ENCODE measurements at places on chromosomes 11 and 22. TPM values are rescaled to one million over a fixed set of nuclear protein-coding genes. Genes with fewer than 3 reads are reported as not detected.

Gene TRIM6
- 0.37 TPM for total RNA-seq

Gene HEPHL1
- not detected for total RNA-seq

Gene DENND6B
- total RNA-seq = 8.8 TPM

Gene GPR83
- 0.09 TPM for total RNA-seq

Gene ANGPTL5
- total RNA-seq = not detected

Gene GNAZ
- 0.12 TPM for total RNA-seq

Gene SMIM35
- total RNA-seq = 3.2 TPM

Gene NXPE1
- not detected for total RNA-seq

Gene OR52I1
- not detected for total RNA-seq

Gene SORL1
- total RNA-seq = 17.4 TPM

Gene TALDO1
- total RNA-seq = 293 TPM

Gene SYT7
- not detected for total RNA-seq

Gene PANX3
- not detected for total RNA-seq

Gene LYVE1
- total RNA-seq = not detected

Gene BDNF
- not detected for total RNA-seq

DNA sequence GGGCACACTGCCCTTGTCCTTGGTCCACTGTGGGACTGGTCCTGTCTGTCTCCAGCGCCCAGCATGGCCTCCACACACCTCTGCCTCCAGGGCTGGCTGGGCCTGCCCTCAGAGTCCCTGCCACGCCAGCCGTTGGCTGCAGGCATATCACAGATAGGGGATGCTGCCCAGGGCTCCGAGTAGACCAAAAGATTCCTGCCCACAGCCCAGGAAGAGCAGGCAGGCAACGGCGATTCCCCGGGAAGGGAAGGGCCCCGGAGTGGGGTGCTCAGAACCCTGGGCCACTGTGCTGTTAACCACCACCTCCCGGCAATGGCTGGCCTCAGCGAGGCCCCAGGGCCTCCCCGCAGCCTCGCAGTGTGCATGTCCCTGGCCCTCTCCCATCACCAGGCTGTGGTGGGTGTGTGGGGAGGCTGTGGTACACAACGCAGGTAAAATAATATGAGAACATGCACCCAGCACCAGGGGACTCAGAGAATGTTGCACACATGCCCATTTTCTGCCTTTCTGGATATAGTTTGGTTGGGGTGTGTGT, 2.2 kb downstream of the IFITM5 start:
- peaks cover 6% of the 10 kb centered on the region for H3K36me3 ChIP-seq
- peak overlapping the region; percentile 45 for H3K4me3 ChIP-seq
- H3K4me1 ChIP-seq = peaks cover 37% of the 10 kb centered on the region
- H3K27ac ChIP-seq = peak overlapping the region; percentile 86

GRCh38 chr11:44747316-44747715, 20.6 kb downstream of the TSPAN18 start:
- H3K4me3 ChIP-seq = no peak overlapping the region
- H3K27ac ChIP-seq = no peak overlapping the region
- DNase-seq = no peak
- no peaks in the 10 kb centered on the region for H3K27me3 ChIP-seq
- H3K36me3 ChIP-seq = no peaks in the 10 kb centered on the region

- no peak overlapping the region for H3K27ac ChIP-seq
- peaks cover 1% of the 10 kb centered on the region for H3K36me3 ChIP-seq
- no peaks in the 10 kb centered on the region for H3K27me3 ChIP-seq
- DNase-seq = no peak
Measured at GRCh38 chr22:19959043-19959586, 17.5 kb upstream of the TXNRD2 start.

DNA sequence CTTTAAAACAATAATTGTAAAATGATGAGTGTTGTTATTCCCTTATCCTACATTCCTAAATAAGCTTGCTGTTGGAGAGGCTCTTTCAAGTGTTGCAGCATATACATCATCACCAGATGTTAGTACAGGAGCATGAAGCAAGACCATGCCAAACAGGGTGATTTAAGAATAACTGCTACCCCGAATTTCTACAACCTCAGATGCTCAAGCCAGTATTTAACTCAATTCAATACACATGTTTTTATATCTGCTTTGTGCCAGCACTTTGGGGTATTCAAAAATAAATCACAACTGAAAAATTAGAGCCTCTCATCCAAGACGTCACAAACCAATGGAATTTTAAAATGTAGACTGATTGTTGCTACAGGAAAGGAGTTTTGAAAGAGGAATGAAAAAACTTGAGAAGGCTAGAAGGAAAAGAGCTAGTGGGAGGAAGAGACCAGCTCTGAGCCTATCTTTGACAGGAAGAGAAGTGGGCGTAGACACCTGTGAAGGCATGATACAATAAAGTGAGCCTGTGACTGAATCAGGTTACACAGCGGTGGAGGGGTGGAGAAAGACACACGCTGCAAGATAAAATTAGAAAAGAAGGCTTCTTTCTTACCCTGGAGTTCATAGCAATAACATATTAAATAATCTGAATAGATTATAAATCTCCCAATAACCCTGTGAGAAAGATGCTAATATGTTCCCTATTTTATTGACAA, 95.8 kb downstream of the DLG2 start:
- no peak overlapping the region for H3K4me3 ChIP-seq
- DNase-seq = no peak

- H3K4me1 ChIP-seq = no peaks in the 10 kb centered on the region
- no peaks in the 10 kb centered on the region for H3K36me3 ChIP-seq
- DNase-seq = no peak
- H3K27ac ChIP-seq = no peak overlapping the region
- no peak overlapping the region for H3K4me3 ChIP-seq
Measured at GRCh38 chr11:67072295-67072694, 15.6 kb downstream of the RHOD start.

- H3K36me3 ChIP-seq = no peaks in the 10 kb centered on the region
- H3K27me3 ChIP-seq = no peaks in the 10 kb centered on the region
- no peak overlapping the region for H3K4me3 ChIP-seq
- no peak overlapping the region for H3K27ac ChIP-seq
Measured at GRCh38 chr11:11313902-11314692, 39.0 kb downstream of the CSNK2A3 start.

GRCh38 chr11:106378513-106379179, 301.2 kb downstream of the AASDHPPT start:
- DNase-seq = no peak
- H3K27me3 ChIP-seq = no peaks in the 10 kb centered on the region
- no peak overlapping the region for H3K4me3 ChIP-seq
- no peak overlapping the region for H3K27ac ChIP-seq

DNA sequence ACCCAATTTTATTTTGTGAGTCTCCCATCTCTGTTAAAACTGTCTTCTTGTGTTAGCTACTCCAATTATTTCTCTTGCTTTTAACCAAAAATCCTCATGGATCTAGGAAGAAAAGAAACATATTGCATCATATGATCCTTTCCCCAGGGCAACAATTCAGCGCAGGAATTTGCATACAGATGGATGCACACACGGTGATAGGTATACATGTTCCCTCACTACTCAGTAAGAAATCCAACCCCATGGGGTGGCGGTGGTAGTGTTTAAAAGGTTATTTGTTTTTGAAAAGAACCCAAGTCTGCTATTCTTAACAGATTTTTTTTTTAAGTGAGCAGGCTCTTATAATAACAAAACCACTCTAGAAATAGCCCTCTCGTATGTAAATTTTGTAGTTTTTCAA, 4.2 kb upstream of the SYN3 start:
- no peaks in the 10 kb centered on the region for H3K36me3 ChIP-seq
- H3K27me3 ChIP-seq = peaks cover 9% of the 10 kb centered on the region
- no peak overlapping the region for H3K4me3 ChIP-seq
- no peaks in the 10 kb centered on the region for H3K4me1 ChIP-seq

- H3K27ac ChIP-seq = no peak overlapping the region
- H3K27me3 ChIP-seq = peaks cover 2% of the 10 kb centered on the region
Measured at GRCh38 chr11:128599729-128600128, 12.4 kb upstream of the ETS1 start.

DNA sequence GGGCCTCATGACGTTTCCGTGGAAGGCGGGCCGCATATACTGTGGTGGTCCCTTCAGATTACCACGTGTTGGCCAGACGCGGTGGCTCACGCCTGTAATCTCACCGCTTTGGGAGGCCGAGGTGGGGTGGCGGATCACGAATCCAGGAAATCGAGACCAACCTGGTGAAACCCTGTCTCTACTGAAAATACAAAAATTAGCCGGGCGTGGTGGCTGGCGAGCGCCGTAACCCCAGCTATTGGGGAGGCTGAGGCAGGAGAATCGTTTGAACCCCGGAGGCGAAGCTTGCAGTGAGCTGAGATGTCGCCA, 853 bp upstream of the DENND6B start:
- H3K27me3 ChIP-seq = peaks cover 13% of the 10 kb centered on the region
- peak overlapping the region; percentile 74 for H3K4me3 ChIP-seq
- peak overlapping the region; percentile 83 for H3K27ac ChIP-seq
- H3K36me3 ChIP-seq = no peaks in the 10 kb centered on the region
- DNase-seq = no peak

DNA sequence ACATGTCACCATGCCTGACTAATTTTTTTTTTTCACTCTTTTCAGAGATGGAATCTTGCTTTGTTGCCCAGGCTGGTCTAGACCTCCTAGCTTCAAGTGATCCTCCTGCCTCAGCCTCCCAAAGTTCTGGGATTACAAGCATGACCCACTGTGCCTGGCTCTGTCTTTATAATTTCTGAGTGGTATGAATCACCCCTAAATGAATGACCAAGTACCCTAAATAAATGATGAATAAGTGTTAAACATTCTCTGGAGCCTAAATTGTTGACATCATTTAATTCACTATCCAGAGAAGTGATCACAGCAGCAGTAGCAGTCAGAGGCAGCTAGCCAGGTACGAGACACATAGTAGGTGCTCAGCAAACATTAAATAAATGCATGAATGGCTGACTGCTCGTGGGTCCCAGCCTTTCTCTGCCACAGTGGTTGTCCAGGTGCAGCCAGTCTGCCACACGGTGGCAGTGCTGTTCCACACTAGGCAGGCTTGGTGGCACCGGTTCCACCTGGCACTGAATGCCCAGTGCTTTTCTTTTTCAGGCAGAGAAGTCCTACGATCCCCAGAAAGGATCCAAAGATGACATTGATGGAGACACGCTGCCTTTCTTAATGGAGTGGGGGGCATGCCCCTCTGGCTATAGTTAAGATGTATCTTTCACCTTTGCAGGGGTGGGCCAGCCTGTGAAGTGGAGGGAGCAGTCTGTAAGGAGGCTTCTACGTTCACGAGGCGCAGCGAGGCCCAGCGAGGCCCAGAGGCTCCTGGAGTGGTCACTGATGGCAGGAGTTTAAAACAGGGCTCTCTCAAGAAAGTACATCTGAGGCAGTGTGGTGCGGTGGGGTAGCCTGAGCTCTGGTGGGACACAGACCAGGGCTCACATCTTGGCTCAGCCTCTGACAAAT, 8.7 kb upstream of the TTC12 start:
- H3K4me3 ChIP-seq = no peak overlapping the region
- peak; percentile 79 for DNase-seq
- peaks cover 13% of the 10 kb centered on the region for H3K27me3 ChIP-seq
- peaks cover 1% of the 10 kb centered on the region for H3K4me1 ChIP-seq

DNA sequence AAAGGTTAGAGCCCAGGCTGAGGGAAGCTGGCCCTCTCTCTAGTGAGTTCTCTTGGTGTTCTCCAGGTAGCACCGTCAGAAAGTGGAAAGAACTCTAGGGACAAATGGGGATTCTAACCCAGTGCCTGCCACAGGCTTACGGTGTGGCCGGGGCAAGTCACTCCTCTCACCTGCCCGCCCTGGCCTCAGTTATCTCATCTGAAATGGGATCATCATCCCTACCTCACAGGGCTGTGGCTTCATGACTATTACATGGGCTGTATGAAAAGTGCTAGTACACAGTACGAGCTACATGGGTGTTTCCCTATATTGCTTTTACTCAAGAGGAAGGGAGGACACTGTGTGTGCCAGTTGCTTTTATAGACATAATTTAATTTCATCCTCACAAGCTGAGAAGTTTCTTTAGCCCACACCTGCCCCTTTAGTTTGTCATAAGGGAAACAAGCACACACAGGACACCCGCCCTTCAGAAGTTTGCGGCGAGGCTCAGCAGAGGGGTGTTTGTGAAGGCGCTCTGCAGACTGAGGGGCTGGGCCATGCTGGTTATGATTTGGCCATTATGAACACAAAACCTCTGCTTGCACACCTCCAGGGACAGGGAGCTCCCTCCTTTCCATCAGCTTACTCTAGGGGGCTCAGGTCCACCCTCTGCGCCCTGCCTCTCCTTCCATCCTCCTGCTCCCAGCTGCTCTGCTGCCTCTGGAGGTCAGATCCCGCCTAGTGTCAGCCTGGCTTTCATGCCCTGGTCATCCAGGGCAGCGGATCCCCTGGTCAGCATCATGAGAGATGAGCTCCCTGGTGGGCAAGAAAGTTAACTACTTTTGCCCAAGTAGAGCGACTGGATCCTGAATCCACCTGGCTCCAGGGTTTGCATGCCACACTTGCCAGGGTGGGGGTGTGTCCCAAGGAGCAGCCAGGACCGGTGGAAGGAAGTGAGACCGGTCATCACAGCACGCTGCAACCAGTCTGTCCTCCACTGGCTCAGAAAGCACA, 1.2 kb downstream of the KLHL35 start:
- peaks cover 57% of the 10 kb centered on the region for H3K27me3 ChIP-seq
- H3K4me1 ChIP-seq = peaks cover 19% of the 10 kb centered on the region
- no peak overlapping the region for H3K27ac ChIP-seq
- DNase-seq = no peak
- peaks cover 7% of the 10 kb centered on the region for H3K36me3 ChIP-seq

- no peak overlapping the region for H3K27ac ChIP-seq
- H3K27me3 ChIP-seq = no peaks in the 10 kb centered on the region
- DNase-seq = no peak
- H3K4me3 ChIP-seq = no peak overlapping the region
Measured at GRCh38 chr11:128334311-128335044, 252.9 kb downstream of the ETS1 start.

DNA sequence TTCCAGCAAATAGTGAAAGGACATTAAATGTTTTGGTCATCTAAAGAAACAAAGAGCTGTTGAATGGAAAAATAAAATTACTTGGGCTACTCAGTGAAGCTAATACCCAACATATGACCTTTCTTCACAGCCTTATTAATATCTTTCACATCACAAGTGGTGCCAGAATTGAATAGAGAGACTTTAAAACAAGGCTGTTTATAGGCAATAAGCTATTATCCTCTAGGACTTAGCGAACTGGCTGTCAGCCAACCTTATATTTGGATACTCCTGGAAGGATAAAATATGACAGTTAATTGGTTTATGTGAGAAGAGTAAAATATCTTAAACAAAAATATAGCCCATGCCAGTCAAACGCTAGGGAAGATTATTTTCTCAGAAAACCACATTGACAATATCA, 225.5 kb upstream of the BLID start:
- H3K36me3 ChIP-seq = no peaks in the 10 kb centered on the region
- no peak for DNase-seq

DNA sequence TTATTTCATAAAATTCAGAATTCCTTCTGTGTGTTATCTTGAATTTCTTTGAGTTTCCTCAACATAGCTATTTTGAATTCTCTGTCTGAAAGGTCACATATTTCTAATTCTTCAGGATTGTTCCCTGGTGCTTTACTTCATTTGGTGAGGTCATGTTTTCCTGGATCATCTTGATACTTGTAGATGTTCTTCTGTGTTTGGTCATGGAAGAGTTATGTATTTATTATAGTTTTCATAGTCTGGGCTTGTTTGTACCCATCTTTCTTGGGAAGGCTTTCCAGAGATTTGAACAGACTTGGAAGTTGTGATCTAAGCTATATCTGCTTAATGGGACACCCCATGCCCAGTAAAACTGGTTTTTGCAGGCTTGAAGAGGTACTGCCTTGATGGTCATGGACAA, 149.6 kb downstream of the METTL15 start:
- H3K27me3 ChIP-seq = no peaks in the 10 kb centered on the region
- H3K4me1 ChIP-seq = no peaks in the 10 kb centered on the region
- H3K27ac ChIP-seq = no peak overlapping the region

- peaks cover 12% of the 10 kb centered on the region for H3K4me1 ChIP-seq
- H3K36me3 ChIP-seq = no peaks in the 10 kb centered on the region
- no peak overlapping the region for H3K27ac ChIP-seq
- H3K4me3 ChIP-seq = peak overlapping the region; percentile 78
- DNase-seq = no peak
- H3K27me3 ChIP-seq = peaks cover 12% of the 10 kb centered on the region
Measured at GRCh38 chr22:31107894-31108218, 488 bp upstream of the SELENOM start.

Data from activated CD8-positive, alpha-beta memory T cell treated with anti-CD3 and anti-CD28 coated beads, Interleukin-2, amount 10 ng/mL, durations not matched to agents 7 days and 5 days (primary cell).